Gastroesophageal sphincter (tissue), 4 donors: ENCODE measurements at places on chromosomes 11 and 22.
A peak's percentile ranks its signal among the peaks of the same experiment; 100 is the strongest.

GRCh38 chr22:20267441-20268278 is 458 bp downstream of the RTN4R start:
- no peak overlapping the region for H3K27ac ChIP-seq
- H3K4me1 ChIP-seq, result peaks cover 10% of the 10 kb centered on the region
- peaks cover 12% of the 10 kb centered on the region for H3K27me3 ChIP-seq
- H3K4me3 ChIP-seq, result peak overlapping the region; percentile 1

- no peak overlapping the region for H3K4me3 ChIP-seq
- H3K4me1 ChIP-seq, result no peaks in the 10 kb centered on the region
- ATAC-seq, result peak; percentile 50
- H3K36me3 ChIP-seq, result no peaks in the 10 kb centered on the region
- H3K27me3 ChIP-seq, result no peaks in the 10 kb centered on the region
These were observed 122.9 kb downstream of the DCDC1 start for GRCh38 chr11:31246451-31247165.

GRCh38 chr22:39486951-39487825 is 14.9 kb upstream of the MIEF1 start:
- H3K27ac ChIP-seq, result no peak overlapping the region
- no peak overlapping the region for H3K4me3 ChIP-seq
- H3K36me3 ChIP-seq, result no peaks in the 10 kb centered on the region
- peaks cover 3% of the 10 kb centered on the region for H3K27me3 ChIP-seq

- H3K36me3 ChIP-seq, result no peaks in the 10 kb centered on the region
- no peaks in the 10 kb centered on the region for H3K27me3 ChIP-seq
- H3K4me3 ChIP-seq, result no peak overlapping the region
- no peak for ATAC-seq
- H3K27ac ChIP-seq, result no peak overlapping the region
These were observed 195.8 kb downstream of the HIPK3 start for GRCh38 chr11:33452836-33453624.

GRCh38 chr11:130638033-130638432 is 189.6 kb downstream of the ADAMTS15 start:
- no peak overlapping the region for H3K4me3 ChIP-seq
- ATAC-seq, result no peak
- peaks cover 59% of the 10 kb centered on the region for H3K4me1 ChIP-seq
- H3K36me3 ChIP-seq, result no peaks in the 10 kb centered on the region
- H3K27me3 ChIP-seq, result no peaks in the 10 kb centered on the region

GRCh38 chr22:43109921-43110443 is 568 bp upstream of the BIK start:
- ATAC-seq, result no peak
- H3K27me3 ChIP-seq, result peaks cover 58% of the 10 kb centered on the region
- no peak overlapping the region for H3K27ac ChIP-seq

DNA sequence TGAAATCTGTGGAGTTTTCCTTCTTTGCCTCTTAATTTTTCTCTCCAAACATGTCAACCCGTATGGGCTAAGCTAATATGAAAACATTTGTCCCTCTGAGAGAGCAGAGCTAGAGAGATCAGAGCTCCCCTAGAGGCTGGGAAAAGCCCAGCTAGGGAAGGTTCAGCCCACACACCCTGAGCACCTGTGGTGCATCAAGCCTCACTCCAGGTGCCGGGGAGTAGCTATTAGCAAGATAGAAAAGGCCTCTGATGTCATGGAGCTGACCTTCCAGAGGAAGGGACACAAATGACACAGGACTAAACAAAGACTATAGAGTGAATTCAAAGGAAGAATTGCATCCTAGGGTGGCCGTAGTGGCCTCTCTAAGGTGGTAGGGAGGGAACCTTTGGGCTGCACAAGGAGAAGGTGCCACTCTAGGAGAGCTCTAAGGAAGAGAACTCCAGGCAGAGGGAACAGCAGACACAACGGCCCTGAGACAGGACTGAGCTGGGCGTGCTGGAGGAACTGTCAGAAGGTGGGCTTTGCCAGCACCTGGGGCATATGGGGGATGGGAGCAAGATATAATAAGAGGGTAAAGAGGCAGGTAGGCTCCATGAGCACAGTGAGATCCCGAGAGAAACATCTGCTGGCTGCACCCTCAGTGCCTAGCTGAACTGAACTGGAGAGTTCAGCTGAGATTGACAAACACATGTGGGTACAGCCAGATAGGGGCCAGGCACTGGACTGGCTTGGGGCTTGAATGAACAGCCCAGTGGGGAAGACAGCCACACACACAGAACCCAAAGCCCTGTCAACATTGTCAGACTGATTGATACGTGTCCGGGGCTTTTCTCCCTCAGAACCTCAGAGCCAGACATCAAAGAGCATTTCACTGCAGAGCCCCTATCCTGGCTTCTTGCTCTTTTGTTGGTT is 65.5 kb upstream of the DRD2 start:
- no peaks in the 10 kb centered on the region for H3K36me3 ChIP-seq
- H3K27me3 ChIP-seq, result no peaks in the 10 kb centered on the region
- H3K4me3 ChIP-seq, result no peak overlapping the region
- no peak for ATAC-seq
- H3K27ac ChIP-seq, result no peak overlapping the region
- no peaks in the 10 kb centered on the region for H3K4me1 ChIP-seq

GRCh38 chr11:124198897-124199296 is 15.8 kb downstream of the OR10D3 start:
- peaks cover 9% of the 10 kb centered on the region for H3K4me1 ChIP-seq
- H3K36me3 ChIP-seq, result no peaks in the 10 kb centered on the region
- H3K27me3 ChIP-seq, result no peaks in the 10 kb centered on the region
- H3K27ac ChIP-seq, result no peak overlapping the region

- no peak overlapping the region for H3K27ac ChIP-seq
- H3K27me3 ChIP-seq, result no peaks in the 10 kb centered on the region
- H3K36me3 ChIP-seq, result no peaks in the 10 kb centered on the region
- no peak overlapping the region for H3K4me3 ChIP-seq
These were observed 261.4 kb downstream of the KCNA4 start for GRCh38 chr11:29755474-29755873.

DNA sequence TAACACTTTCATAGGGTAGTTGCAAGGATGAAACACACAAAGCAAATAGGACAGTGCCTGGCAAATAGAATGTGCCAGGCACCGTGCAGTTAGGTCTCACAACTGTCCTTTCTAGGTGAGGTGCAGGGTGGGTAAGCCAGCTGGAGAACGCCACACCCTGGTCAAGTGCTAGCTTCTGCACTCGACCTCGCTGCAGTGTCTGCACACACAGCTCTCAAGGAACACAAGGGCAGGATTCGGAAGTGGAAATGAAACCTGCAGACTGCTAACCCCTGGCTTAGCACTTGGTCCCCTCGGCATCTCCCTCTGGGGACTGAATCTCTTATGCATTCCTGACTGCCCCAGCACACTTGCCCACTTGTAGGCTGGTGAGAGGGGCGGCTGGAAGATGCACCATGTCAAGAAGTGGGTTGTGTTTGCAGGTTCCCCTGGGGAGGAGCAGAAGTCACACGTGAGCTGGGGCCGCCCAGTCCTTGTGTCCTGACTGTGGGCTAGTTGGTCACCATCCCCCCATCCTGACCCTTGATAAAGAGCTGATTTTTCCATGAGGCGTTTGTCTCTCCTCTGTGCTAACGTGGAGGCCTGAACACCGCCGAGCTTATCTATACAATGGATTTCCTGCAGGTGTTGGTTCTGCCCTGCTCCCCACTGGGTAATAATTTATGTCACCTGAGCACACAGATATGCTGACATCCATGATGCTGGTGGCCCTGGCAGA is 89.0 kb downstream of the MICAL2 start:
- H3K27ac ChIP-seq, result peak overlapping the region; percentile 76
- H3K27me3 ChIP-seq, result no peaks in the 10 kb centered on the region
- ATAC-seq, result no peak
- H3K36me3 ChIP-seq, result peaks cover 11% of the 10 kb centered on the region
- peaks cover 11% of the 10 kb centered on the region for H3K4me1 ChIP-seq

DNA sequence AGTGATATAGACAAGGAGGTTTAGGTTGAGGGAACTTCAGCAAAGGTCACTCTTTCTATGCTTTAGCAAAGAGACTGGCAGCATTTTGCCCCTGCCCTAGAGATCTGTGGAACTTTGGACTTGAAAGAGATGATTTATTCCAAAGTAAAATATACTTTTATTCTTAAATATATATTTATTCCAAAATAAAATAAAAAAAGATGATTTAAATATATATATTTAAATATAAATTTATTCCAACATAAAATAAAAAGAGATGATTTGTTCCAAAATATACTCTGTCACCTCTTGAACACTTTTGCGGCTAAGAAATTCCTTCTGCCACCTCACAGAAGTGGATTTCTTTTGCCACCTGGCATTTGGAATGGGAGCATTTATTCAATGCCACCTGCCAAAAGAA is 521.3 kb upstream of the CHORDC1 start:
- H3K36me3 ChIP-seq, result no peaks in the 10 kb centered on the region
- H3K4me1 ChIP-seq, result no peaks in the 10 kb centered on the region
- no peak overlapping the region for H3K27ac ChIP-seq
- no peak overlapping the region for H3K4me3 ChIP-seq
- no peak for ATAC-seq

- peaks cover 39% of the 10 kb centered on the region for H3K27me3 ChIP-seq
- H3K27ac ChIP-seq, result no peak overlapping the region
- H3K36me3 ChIP-seq, result no peaks in the 10 kb centered on the region
- peaks cover 68% of the 10 kb centered on the region for H3K4me1 ChIP-seq
- H3K4me3 ChIP-seq, result no peak overlapping the region
These were observed 3.0 kb downstream of the RASL10A start for GRCh38 chr22:29312218-29313125.

DNA sequence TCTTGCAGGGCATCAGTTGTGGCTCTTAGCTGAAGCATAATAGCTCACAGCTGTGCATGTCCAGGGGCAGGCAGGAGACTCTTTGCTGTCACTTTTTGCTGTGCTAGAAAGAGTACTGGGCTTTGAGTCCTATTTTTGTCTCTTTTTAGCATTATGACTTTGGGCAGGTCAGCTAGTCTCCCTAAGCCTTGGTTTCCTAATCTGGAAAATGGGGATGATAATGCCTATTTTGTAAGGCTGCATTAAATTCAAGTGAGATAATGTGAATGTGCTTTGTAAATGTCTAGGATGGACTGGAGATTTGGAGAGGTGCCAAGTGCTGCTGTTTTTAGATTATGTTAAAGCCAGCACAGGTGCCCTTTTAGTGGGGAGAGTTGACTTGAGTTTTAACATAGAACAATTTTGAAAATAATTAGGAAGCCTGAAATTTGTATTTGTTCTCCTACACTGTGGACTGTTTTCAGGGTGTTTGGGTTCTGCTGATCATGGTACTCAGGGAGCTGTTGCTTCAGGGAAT is 19.1 kb downstream of the CABIN1 start:
- H3K27me3 ChIP-seq, result no peaks in the 10 kb centered on the region
- H3K4me3 ChIP-seq, result no peak overlapping the region
- no peak for ATAC-seq
- no peaks in the 10 kb centered on the region for H3K36me3 ChIP-seq
- H3K4me1 ChIP-seq, result peaks cover 2% of the 10 kb centered on the region
- H3K27ac ChIP-seq, result no peak overlapping the region

- H3K27me3 ChIP-seq, result no peaks in the 10 kb centered on the region
- H3K4me1 ChIP-seq, result peaks cover 8% of the 10 kb centered on the region
- H3K36me3 ChIP-seq, result no peaks in the 10 kb centered on the region
- H3K27ac ChIP-seq, result no peak overlapping the region
These were observed 24.4 kb downstream of the DDI1 start for GRCh38 chr11:104060820-104061219.

DNA sequence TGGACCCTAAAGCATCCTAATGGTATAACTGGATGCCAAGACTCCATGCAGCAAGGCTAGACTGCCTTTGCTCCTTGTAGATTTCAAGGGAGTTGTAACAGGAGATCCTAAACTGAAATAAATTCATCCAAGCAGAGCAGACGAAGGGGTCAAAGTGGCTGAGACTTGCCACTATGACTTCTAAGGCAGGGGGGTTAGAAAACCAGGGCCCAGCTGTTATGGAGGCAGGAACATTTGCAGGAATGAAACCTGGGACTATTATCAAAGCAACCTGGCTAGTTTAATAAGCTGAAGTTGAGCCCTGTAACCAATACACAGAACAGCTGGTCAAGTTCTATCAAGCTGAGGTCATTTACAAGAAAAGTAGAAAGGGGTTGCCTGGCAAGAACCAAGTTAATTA is 122.2 kb upstream of the TRPC6 start:
- no peak overlapping the region for H3K27ac ChIP-seq
- no peak for ATAC-seq
- H3K4me3 ChIP-seq, result no peak overlapping the region
- no peaks in the 10 kb centered on the region for H3K36me3 ChIP-seq

- peaks cover 3% of the 10 kb centered on the region for H3K4me1 ChIP-seq
- H3K27me3 ChIP-seq, result no peaks in the 10 kb centered on the region
- peaks cover 6% of the 10 kb centered on the region for H3K36me3 ChIP-seq
These were observed 9.2 kb downstream of the LIN7C start for GRCh38 chr11:27497284-27497866.

DNA sequence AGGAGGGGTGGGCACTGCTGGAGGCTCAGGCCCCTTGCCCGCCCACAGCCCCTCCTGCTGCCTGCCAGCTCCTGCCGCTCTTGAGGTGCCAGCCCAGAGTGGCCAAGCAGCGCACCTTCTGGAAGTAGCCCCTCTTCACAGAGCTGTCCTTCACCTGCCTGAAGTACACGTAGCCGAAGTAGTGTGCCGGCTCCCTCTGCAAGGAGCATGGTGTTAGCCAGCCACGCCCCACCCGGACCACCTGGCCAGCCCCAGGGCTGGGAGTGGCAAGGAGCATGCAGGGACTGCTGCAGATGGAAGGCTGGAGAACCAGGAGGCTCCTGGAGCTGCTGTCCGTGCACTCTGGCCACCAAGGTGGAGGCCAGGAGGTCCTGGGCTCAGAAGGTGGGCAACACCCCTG is 9.6 kb downstream of the DENND6B start:
- no peaks in the 10 kb centered on the region for H3K27me3 ChIP-seq
- no peaks in the 10 kb centered on the region for H3K4me1 ChIP-seq
- ATAC-seq, result no peak
- H3K4me3 ChIP-seq, result no peak overlapping the region
- H3K36me3 ChIP-seq, result no peaks in the 10 kb centered on the region
